ENCODE measurements at places on chromosomes 7 and 10.

- peak; percentile 65 for DNase-seq
Measured at GRCh38 chr10:79374312-79375191, 27.3 kb downstream of the PPIF start.

DNA sequence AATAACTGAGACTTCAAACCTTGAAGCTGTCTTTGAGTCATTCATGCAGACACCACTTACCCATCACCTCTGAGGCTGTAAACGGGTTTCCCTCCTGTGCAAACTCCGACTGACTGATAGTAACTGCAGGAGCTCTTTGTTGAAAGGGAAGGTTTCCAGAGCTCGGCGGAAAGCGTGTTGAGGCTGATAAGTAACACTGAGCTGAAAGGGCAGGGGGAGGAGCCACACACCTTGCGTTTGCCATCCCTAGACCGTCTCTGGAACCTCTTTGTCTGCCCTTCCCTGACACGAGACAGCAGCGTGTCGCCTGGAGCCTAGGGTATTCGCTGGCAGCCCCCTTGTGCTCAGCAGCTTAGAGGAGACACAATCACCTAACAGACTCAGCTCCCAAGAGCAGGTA is 134.0 kb downstream of the PAXIP1 start:
- DNase-seq = no peak

- DNase-seq = no peak
Measured at GRCh38 chr10:28872587-28873165, 195.4 kb downstream of the BAMBI start.

- no peak for DNase-seq
Measured at GRCh38 chr10:89690027-89690426, 11.4 kb upstream of the KIF20B start.

GRCh38 chr7:11206177-11206899 is 232.7 kb downstream of the PHF14 start:
- no peak for DNase-seq

DNA sequence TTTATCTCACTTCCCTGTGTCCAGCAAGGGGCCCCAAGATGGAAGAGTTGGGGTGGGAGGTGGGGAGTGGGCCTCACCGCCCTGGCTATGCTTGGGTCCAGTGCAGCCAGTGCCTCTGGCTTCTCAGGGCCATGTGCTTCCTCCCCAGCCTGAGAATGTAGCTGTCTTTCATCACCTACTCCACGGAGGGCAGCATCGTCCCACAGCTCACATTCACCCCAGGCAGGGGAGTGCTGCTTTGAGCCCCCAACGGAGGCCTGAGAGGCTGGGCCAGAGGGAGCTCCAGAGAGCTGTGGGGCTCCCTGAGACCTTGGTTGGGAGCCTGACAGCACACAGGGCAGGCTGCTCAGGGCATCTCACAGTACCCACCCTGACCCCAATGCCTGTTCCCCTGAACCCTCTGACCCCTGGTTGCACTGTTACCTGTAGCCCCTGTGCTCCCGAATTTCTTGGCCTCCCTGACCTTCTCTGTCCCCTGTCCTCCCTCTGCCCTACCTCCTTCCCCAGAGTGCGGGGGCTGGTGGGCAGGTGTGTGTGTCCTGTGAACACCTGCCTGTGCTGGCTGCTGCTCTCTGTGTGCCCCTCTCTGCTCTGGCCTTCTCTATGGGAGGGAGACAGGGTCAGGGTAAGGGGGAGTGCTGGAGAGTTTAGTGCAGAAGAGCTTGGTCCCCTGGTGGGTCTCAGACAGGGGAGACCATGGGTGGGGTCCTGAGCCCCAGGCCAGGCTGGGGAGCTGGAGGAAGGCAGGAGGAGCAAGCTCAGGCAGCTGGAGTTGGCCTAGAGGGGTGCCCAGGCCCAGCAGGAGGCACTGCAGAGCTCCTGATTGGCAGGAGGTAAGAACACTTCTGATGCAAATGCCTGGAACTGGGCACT is 19.6 kb upstream of the ZNF488 start:
- no peak for DNase-seq

- no peak for DNase-seq
Measured at GRCh38 chr10:97633921-97634320, 621 bp upstream of the MORN4 start.

GRCh38 chr10:48296576-48297098 is 9.8 kb upstream of the MAPK8 start:
- DNase-seq = no peak

DNA sequence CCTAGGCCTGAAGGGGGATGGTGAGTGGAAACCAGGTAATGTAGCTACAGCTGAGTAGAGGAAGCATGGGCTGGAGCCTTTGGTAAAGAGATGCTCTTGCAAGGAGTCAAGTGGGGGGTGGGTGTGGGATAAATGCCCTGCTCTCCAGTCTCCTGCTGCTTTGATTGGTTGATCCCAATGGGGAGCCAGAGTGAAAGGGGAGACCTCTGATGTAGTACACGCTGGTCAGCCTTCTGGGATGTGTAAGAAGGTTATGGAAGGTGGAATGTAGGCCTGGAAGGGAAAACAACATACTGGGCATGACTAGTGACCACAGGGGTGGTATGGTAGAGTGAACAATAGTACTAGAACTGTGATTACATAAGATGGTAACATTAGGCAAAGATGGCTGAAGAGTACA is 44.3 kb downstream of the TET1 start:
- no peak for DNase-seq

DNA sequence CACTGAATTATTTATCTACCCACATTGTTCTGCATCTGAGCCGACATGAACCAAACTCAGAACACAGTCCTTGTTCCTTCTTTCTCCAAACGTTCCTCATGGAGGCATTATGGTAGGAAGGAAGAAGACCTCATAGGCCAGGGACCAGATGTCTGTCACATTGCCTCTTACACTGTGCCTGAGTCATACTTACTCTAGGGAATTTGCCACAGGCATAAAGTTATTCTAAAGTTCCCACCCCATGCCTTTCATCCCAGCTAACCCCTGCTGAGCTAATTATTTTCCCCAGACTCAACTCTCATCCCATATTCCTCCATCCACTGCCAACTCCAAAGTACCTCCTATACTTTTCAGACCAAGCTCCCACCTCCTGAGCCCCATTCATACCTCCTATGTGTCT is 21.2 kb downstream of the MAT1A start:
- no peak for DNase-seq

GRCh38 chr7:156640257-156640948 is at the start of gene RNF32:
Gene RNF32, plus strand, starts transcription at chr7:156640774. Its CDS starts 3,104 bp downstream, at chr7:156643878.
- DNase-seq = peak; percentile 74

DNA sequence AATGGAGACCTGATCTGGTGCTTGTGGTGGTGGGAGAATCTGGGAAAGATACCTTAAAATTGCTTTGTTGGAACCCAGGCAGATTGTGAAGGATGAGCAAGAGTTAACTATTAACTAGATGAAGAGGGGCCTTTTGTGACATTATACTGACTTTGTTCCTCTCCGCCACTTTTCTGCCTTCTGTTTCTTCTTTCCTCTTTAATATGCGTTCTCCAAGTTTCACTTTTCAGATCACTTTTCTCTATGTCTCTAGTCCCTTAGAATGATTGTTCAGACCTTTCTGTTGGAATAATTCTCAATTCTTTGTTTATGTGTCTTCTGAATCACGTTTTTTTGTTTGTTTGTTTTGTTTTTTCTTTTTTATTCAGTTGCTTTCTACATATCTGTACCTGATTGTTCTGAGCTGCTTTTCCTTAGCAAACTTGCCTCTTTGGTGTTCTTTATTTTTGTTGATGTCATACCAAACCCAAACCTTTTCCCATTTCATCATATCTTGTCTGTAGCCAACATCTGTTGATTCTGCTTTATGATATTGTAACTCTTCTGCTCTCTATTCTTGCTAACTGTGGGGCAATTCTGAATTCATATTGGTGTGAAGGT is 2.8 kb downstream of the BMPR1A start:
- DNase-seq = no peak

DNA sequence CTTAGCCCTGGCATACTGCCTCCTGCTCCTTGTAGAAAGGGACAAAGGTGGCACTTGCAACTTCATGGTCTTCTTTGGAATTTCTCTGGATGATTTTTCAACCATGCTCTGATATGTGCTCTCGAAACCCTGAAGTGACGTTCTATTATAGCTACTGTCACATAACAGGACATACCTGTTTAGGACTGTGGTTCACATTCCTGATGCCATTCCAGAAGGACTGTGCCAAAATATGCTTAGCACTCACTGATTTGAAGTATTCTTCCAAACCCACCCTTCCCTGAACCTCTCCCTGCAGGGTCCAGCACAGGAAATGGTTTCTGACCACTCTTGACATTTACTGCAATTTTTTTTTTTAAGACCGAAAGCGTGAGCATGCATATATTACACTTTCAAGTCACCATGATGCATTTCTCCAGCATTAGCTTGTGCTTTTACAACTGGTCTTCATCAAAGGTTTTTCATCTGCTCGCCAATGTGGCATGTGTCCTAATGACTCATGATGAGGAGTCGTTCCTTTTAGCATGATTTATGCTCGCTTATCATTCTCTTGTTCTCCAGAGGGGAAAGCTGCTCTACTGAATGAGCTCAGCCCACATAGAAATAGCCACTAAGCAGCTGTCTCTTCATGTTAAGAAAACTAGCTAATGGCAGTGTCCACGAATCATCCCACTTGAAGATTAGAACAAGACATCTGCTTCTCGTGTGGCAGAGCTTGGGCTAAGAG is 135.2 kb downstream of the ADAM12 start:
- no peak for DNase-seq

DNA sequence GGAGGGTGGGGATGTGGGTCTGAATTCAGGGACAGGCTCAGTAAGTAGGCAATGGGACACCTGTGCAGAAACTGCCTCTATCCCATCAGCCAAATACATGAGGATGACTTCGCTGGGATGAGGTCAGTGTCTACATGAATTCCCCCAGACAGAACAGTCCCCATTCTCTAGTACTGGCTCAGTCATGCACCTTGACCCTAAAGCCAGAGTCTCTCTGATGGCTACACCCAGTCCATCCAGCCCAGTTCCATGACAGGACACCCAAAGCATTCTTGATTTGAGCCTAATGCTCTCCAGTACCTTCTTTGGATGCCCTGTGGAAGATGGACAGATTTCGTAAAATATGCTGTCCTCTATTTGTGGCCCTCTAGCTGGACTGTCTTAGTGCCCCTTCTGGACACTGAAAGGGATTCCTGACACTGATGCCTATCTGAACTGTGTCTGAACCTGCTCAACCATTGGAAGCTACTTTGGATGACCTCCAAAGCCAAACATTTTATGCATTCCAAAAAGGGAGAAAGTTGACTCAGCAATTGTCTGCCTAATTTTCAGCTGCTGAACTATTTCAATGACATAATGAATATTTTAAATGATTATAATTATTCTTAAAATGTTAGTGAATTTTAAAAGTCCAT is 14.6 kb downstream of the SFRP4 start:
- DNase-seq = no peak

DNA sequence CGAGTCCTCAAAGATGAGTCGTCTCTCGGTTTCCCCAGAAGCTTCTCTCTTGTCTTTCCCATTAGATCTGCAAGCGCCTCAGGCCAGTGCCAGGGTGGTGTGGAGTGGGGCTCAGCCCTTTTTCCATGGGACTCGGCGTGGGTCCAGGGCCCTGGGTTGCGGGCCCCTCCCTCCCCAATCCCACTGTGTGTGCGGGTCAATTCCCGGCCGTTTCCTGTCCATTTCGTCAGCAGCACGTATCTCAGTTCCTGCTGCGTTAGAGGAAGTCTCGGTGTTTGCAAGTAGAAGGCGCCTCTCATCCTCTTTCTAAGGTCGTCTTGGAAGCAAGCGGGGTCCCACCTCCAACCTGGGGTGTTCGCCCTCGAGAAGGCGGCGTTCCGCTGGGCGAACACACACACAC is 25.1 kb upstream of the ADGRA1 start:
- DNase-seq = no peak

DNA sequence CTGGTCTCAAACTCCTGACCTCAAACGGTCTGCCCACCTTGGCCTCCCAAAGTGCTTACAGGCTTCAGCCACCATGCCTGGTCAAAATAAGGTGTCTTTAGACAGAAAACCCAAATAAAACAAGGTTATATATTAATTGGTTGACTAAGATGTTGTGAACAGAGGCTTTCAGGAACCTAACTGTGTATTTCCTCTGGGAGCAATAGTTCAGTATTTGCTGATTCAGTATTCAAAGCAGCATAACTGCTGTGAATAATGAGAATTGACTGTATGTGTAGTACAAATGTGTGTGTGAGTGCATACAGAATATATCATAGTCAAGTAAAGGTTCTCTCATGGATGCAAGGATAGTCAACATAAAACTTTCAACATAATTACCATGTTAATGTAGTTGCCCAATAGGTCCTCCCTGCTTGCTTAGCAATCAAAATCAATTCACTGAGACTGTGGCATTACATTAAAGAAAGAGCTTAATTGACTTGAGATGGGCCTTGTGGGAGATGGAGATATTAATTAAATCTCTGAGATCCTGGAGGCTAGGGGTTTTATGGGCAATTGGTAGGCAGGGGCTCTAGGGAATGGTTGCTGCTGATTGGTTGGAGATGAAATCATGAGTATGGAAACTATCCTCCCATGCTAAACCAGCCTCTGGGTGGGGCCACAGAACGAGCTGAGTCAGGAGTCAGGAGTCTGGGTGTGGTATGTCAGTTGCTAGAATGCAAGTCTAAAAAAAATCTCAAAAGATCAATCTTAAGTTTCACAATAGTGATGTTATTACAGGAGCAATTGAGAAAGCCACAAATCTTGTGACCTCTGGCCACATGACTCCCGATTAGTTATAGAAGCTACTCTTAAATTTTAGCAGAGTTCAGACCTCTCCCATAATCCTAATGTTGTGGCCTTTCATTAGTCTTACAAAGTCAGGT is 162.7 kb downstream of the AKR1D1 start:
- DNase-seq = no peak

DNA sequence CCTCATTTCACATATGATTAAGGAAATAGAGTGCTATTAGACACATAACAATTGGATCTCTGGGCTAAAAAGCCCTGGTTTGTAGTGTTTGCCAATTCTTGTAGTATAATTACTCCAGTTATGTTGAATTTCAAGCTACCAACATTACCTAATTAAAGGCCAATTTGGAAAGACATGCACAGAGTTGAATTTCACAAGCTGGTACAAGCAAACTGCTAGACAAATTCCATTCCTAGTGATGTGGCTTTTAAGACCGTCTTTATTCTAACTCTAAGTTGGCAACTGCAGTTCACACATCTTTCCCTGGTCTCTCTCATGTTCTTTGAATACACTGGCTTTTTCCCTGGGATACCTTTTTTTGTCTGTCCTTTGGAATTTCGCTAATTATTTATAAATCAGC is 384.1 kb upstream of the CNTNAP2 start:
- no peak for DNase-seq

GRCh38 chr10:10663622-10664021 is 354.1 kb upstream of the CELF2 start:
- no peak for DNase-seq

DNA sequence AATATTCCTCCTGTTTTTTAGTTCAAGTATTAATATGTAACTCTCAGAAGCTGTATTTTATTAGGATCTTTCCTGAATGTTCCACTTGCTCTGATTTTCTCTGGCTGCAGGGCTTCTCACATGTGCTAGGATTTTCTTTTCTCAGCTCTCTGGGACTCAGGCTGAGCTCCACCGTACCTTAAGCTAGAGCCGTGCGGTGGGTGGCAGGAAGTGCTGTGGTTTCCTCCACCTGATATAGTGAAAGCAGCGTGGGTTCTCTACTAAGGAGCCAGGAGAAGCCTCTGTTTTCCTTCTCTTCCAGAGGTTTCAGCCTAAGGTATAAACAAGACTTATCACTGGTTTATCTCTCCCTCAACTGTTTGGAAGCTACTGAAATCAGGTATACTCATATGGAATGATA is 433.6 kb downstream of the NRG3 start:
- no peak for DNase-seq

Data from activated naive CD4-positive, alpha-beta T cell (primary cell).